Tibial nerve (tissue), 4 donors: ENCODE measurements at places on chromosomes 2 and 18.

DNA sequence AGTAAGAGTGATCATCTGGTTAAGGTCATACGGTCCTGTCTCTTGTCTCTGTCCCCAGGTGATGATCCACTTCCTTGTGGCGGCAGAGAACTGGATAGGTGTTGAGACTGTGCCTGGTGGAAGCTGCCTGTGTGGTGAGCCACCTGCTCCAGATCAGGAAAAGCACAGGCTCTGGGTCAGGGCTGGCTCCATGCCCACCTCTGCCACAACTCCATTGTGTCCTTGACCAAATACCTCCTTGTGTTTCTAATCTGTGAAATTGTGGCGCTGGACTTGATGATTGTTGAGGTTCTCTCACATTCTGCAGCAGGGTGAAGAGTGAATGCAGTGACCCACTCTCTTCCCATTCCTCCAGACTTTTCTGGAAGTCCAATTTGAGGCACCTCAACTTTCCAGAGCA is 45.7 kb upstream of the EN1 start:
- H3K27ac ChIP-seq = no peak overlapping the region
- H3K36me3 ChIP-seq = no peaks in the 10 kb centered on the region
- H3K4me3 ChIP-seq = no peak overlapping the region
- H3K4me1 ChIP-seq = no peaks in the 10 kb centered on the region

DNA sequence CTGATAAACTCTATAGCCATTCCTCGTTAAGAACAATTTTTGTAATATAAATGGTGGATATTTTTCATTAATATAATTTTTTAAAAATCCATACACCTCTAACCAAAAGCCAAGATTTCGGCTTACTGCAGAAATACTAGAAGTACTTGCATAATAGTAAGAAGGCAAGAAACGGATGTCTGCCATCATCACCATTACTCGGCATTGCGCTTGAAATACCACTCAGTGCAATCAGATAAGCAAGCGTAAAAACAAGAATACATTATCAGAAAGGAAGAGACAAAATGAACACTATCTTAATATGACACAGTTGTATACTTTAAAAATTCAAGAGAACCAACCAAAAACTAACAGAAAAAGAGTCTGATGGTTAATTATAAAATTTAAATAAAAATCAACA is 15.2 kb upstream of the BOLA3 start:
- no peaks in the 10 kb centered on the region for H3K27me3 ChIP-seq
- no peak for DNase-seq
- no peak overlapping the region for H3K4me3 ChIP-seq
- H3K27ac ChIP-seq = no peak overlapping the region

GRCh38 chr2:1101982-1102590 is 151.4 kb downstream of the SNTG2 start:
- no peaks in the 10 kb centered on the region for H3K4me1 ChIP-seq
- no peak overlapping the region for H3K4me3 ChIP-seq
- no peaks in the 10 kb centered on the region for H3K27me3 ChIP-seq
- DNase-seq = no peak
- no peaks in the 10 kb centered on the region for H3K36me3 ChIP-seq
- H3K27ac ChIP-seq = no peak overlapping the region

GRCh38 chr2:161570424-161571050 is 53.7 kb upstream of the SLC4A10 start:
- H3K4me1 ChIP-seq = no peaks in the 10 kb centered on the region
- no peaks in the 10 kb centered on the region for H3K27me3 ChIP-seq
- no peak overlapping the region for H3K4me3 ChIP-seq
- DNase-seq = no peak
- no peak overlapping the region for H3K27ac ChIP-seq

- H3K4me3 ChIP-seq = no peak overlapping the region
- H3K36me3 ChIP-seq = no peaks in the 10 kb centered on the region
- H3K4me1 ChIP-seq = no peaks in the 10 kb centered on the region
- H3K27me3 ChIP-seq = no peaks in the 10 kb centered on the region
- DNase-seq = no peak
These were observed 190.3 kb downstream of the ARL4C start for GRCh38 chr2:234306426-234307173.

- H3K27me3 ChIP-seq = no peaks in the 10 kb centered on the region
- H3K36me3 ChIP-seq = no peaks in the 10 kb centered on the region
- H3K4me3 ChIP-seq = no peak overlapping the region
- DNase-seq = no peak
- H3K27ac ChIP-seq = peak overlapping the region; percentile 66
These were observed 168.1 kb downstream of the AGAP1 start for GRCh38 chr2:235661952-235662351.

DNA sequence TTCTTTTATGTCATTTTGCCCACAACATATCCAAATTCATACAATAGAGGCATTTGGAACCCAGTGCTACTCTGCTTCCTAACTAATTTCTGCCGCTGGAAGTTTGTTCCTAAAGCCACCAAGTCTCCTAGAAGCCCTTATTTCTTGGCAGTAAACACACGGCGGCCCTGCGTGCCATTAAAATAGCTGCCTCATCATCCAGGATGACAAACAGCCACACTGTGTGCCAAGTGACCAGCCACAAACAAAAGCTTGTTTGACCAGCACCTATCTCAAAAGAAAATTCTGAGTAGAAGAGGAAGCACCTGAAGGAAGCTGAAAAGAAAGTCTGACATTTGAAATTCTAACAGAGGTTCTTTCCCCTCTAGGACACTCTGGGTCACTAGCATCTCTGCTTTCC is 64.2 kb downstream of the BCL11A start:
- H3K4me1 ChIP-seq = no peaks in the 10 kb centered on the region
- DNase-seq = no peak
- no peaks in the 10 kb centered on the region for H3K36me3 ChIP-seq
- H3K27ac ChIP-seq = no peak overlapping the region
- H3K4me3 ChIP-seq = no peak overlapping the region
- H3K27me3 ChIP-seq = no peaks in the 10 kb centered on the region

GRCh38 chr2:147133286-147133908 is 711.4 kb upstream of the ACVR2A start:
- DNase-seq = no peak
- no peaks in the 10 kb centered on the region for H3K4me1 ChIP-seq
- no peak overlapping the region for H3K4me3 ChIP-seq
- H3K27ac ChIP-seq = no peak overlapping the region
- no peaks in the 10 kb centered on the region for H3K36me3 ChIP-seq

DNA sequence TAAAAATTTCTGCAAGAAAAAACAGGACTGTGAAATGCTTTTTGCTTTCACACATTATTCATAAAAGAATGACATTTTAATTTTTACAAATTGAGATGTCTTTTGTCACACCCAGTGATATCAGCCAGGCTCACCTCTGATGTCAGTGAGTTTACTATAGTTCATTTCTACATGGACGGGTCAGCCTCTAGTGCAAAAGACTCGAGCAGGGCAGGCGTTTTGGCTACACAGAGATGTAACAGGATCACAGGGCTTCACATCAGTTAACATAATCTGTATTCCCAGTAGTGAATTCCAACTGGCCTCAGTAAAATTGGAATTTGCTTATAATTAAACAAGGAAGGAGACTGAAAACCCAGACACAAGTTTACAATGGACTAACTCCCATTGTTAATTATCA is 275.6 kb upstream of the ZSWIM2 start:
- H3K36me3 ChIP-seq = no peaks in the 10 kb centered on the region
- no peak overlapping the region for H3K27ac ChIP-seq
- no peaks in the 10 kb centered on the region for H3K4me1 ChIP-seq

GRCh38 chr2:236273126-236273525 is 8.9 kb upstream of the ASB18 start:
- H3K27me3 ChIP-seq = no peaks in the 10 kb centered on the region
- DNase-seq = no peak
- H3K36me3 ChIP-seq = no peaks in the 10 kb centered on the region
- H3K27ac ChIP-seq = no peak overlapping the region

GRCh38 chr2:224155896-224156295 is 116.8 kb upstream of the SERPINE2 start:
- H3K4me3 ChIP-seq = no peak overlapping the region
- no peaks in the 10 kb centered on the region for H3K27me3 ChIP-seq
- no peak for DNase-seq

- H3K36me3 ChIP-seq = no peaks in the 10 kb centered on the region
- H3K4me1 ChIP-seq = no peaks in the 10 kb centered on the region
These were observed 121.8 kb upstream of the RIOK3 start for GRCh38 chr18:23331091-23331920.

GRCh38 chr2:185785156-185785555 is 46.6 kb downstream of the FSIP2 start:
- no peak overlapping the region for H3K4me3 ChIP-seq
- DNase-seq = no peak
- no peaks in the 10 kb centered on the region for H3K4me1 ChIP-seq
- H3K27ac ChIP-seq = no peak overlapping the region

DNA sequence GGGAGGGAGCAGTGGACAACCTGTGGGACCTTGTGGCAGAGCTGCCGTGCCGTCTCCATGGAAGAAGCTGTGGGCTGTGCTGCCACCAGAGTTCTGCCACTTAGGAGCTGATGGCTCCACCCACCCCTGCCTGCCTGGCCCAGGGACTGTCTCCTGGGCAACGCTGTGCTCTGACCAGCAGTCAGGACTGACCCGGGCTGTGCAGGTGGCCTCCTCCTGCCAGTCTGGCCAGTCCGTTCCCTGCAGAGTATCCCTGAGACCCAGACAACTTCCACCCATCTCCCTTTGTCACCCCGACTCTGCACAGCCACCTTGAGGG is 12.8 kb downstream of the ASIC4 start:
- no peak for DNase-seq
- no peaks in the 10 kb centered on the region for H3K36me3 ChIP-seq
- no peaks in the 10 kb centered on the region for H3K27me3 ChIP-seq
- H3K27ac ChIP-seq = no peak overlapping the region
- H3K4me1 ChIP-seq = peaks cover 10% of the 10 kb centered on the region

DNA sequence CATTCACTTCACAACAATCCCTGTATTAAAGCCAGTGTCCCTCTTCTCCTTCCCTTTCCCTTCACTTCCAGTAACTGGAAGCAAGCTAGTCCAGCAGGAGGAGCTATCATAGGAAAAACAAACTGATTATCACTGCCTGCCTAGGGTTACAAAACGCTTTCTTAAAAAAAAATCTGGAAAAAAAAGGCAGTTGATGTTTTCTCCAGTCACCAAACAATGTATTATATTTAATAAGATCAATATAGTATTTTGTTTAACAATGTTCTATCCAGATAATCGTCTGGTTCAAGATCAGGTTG is 78.8 kb upstream of the ITGB6 start:
- no peak for DNase-seq
- peaks cover 38% of the 10 kb centered on the region for H3K4me1 ChIP-seq
- H3K27ac ChIP-seq = peak overlapping the region; percentile 55

DNA sequence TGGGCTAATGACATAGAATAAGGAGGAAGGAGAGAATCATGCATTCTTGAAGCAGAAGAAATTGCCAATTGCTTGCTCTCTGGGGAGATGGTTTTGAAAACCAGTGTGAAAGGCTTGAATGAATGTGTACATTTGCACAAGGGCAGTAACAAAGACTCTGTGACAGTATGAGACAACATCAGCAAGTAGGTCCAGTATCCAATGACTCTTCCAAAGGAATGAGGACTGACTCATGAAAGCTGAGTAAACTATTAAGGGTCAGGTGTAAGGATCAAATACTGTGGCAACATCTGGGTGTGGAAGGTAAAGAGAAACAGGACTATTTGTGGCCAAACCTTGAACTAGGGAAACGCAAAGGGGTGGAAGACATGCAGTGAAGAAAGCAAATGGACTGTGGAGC is 886.0 kb upstream of the CHAC2 start:
- H3K4me3 ChIP-seq = no peak overlapping the region
- H3K27me3 ChIP-seq = no peaks in the 10 kb centered on the region
- no peaks in the 10 kb centered on the region for H3K36me3 ChIP-seq
- no peaks in the 10 kb centered on the region for H3K4me1 ChIP-seq
- no peak for DNase-seq

GRCh38 chr2:151575338-151575737 is 158.9 kb downstream of the NEB start:
- DNase-seq = no peak
- H3K27me3 ChIP-seq = no peaks in the 10 kb centered on the region
- no peaks in the 10 kb centered on the region for H3K36me3 ChIP-seq
- H3K4me1 ChIP-seq = no peaks in the 10 kb centered on the region

GRCh38 chr2:188022389-188022788 is 269.3 kb upstream of the GULP1 start:
- H3K4me1 ChIP-seq = no peaks in the 10 kb centered on the region
- no peaks in the 10 kb centered on the region for H3K36me3 ChIP-seq
- H3K27me3 ChIP-seq = no peaks in the 10 kb centered on the region
- no peak for DNase-seq

- no peak for DNase-seq
- H3K36me3 ChIP-seq = no peaks in the 10 kb centered on the region
- H3K27me3 ChIP-seq = no peaks in the 10 kb centered on the region
- H3K4me1 ChIP-seq = peaks cover 43% of the 10 kb centered on the region
These were observed 2.5 kb downstream of the HPCAL1 start for GRCh38 chr2:10305254-10305635.

DNA sequence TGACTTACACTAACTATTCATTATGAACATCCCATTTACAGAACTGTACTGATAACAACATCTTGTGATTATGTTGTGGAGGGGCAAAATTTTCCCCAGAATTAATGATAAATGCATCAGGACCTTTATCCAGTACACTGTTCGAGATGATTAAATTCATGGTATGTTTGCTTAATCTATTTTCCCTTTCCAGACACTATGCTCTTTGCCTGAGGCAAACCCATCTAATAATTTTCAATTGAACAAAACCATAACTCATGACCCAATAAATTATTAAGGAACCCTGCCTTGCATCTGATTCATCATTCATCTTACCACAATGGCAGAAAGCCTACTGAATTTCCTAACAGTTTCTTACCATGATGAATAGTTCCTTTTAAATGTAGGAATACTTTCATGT is 385.0 kb downstream of the DSEL start:
- H3K27me3 ChIP-seq = no peaks in the 10 kb centered on the region
- no peaks in the 10 kb centered on the region for H3K4me1 ChIP-seq
- H3K4me3 ChIP-seq = no peak overlapping the region
- H3K27ac ChIP-seq = no peak overlapping the region
- no peak for DNase-seq

DNA sequence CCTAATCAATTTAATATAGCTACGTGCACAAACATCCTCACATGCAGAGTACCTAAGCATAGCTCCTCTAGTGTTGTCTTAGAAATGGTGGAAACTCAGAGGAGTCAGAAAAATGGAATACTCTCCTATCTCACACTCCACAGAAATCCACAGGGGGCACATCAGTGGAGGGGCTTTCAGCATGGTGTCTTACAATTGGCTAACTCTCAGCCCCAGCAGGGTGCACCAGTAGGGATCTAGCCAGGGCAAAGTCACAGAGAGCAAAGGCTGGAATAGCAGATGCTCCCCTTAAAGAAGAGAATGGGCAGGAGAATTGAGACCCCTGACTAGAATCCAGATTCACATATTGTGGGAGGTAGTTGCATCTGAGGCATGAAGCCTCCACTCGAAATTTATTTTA is 135.7 kb downstream of the MAIP1 start:
- no peak overlapping the region for H3K4me3 ChIP-seq
- H3K4me1 ChIP-seq = no peaks in the 10 kb centered on the region
- H3K27me3 ChIP-seq = no peaks in the 10 kb centered on the region
- DNase-seq = no peak
- H3K27ac ChIP-seq = no peak overlapping the region
- no peaks in the 10 kb centered on the region for H3K36me3 ChIP-seq
